Hippocampal formation (tissue), 2 donors: ENCODE measurements at places on chromosomes 16 and 17.

GRCh38 chr17:2138318-2138717, 83.4 kb downstream of the HIC1 start:
- no peak for DNase-seq

DNA sequence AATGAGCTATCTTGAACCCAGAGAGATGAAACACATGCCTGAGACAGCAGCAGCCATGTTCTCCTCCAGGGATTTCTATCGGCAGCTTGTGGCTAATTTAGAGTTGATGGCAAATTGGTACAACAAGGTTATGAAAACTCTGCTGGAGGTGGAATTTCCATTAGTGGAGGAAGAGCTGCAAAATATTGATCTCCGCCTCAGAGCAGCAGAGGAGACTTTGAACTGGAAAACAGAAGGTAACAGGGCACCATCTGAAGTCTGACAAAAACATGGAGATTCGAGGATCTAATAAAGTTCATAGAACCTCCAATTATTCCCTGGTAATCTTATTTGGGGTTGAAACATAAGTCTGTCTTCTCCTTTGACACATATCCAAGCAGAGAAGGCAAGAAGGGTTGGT, 52.8 kb downstream of the DNAH9 start:
- DNase-seq: no peak

DNA sequence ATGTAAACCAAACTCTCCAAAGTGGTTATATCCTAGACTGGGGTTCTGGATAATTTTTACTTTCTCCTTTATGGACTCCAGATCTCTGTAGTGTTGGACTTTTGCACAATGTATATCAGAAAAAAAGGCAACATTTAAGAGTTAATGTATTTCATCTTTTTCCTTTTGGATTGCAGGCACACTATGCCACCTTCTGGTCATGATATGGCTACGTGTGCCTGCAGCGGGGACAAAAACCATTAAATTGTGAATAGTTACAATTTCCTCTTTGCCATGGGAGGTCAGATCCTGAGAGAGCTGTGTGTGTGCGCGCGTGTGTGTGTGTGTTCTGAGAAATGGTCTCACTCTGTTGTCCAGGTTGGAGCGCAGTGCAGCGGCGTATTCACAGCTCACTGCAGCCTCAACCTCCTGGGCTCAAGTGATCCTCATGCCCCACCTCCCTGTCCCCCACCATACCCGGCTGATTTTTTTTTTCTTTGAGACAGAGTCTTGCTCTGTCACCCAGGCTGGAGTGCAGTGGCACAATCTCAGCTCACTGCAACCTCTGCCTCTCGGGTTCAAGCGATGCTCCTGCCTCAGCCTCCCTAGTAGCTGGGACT, 4.3 kb upstream of the SGF29 start:
- DNase-seq: no peak

- DNase-seq: no peak
Observed at GRCh38 chr17:64129515-64129764, 504 bp downstream of the ERN1 start.

- DNase-seq: no peak
Observed at GRCh38 chr17:50467114-50467854, 1.4 kb downstream of the CHAD start.

- no peak for DNase-seq
Observed at GRCh38 chr17:32943647-32944191, 15.8 kb downstream of the TMEM98 start.

GRCh38 chr17:61662741-61663140, 71.7 kb upstream of the NACA2 start:
- DNase-seq: no peak

- DNase-seq: no peak
Observed at GRCh38 chr16:27803775-27804549, 254.0 kb downstream of the KATNIP start.

- DNase-seq: no peak
Observed at GRCh38 chr17:21033350-21033749, 9.5 kb downstream of the USP22 start.

DNA sequence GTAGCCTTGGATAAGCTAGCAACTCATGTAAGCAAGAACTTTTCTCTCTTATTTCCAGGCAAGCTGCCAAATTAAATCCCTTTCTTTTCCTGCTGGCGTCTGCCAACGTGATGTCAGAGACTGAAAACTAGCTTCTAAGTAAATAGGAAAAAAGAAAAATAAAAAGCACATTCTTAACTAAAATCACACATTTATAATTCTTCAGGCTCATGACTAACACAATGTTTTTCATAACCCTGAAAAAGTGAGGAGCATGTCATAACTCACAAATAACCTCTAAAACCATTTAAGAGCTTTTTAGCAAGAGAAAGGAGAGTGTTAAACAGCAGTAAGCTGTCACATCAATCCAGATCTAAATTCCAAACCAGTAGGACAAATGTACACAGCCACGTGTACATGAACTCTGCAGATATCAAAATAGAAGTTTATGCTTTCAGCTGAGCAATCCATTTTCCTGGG, 110.0 kb downstream of the N4BP1 start:
- DNase-seq: peak; percentile 11
